Omental fat pad (tissue), 4 donors: ENCODE measurements at places on chromosomes 16 and 17. TPM values are rescaled to one million over a fixed set of nuclear protein-coding genes. Genes with fewer than 3 reads are reported as not detected.

The FBXO47 gene
- not detected for total RNA-seq

GRCh38 chr16:84845496-84846002 is 25.8 kb downstream of the CRISPLD2 start:
- no peak for DNase-seq

GRCh38 chr17:75370286-75370915 is 35.1 kb downstream of the GRB2 start:
- DNase-seq, result no peak

The HIRIP3 gene
- 9.8 TPM for total RNA-seq
